ENCODE measurements at places on chromosomes 3 and 15. TPM values are rescaled to one million over a fixed set of nuclear protein-coding genes. Genes with fewer than 3 reads are reported as not detected.

Gene MKRN3
- total RNA-seq: 10.9 TPM

Gene CHRFAM7A
- not detected for total RNA-seq

Gene PARP15
- total RNA-seq: 74.5 TPM

Gene NANOGP8
- not detected for total RNA-seq

Gene SELENOK
- total RNA-seq: 50.7 TPM

Gene TMF1
- 58.5 TPM for total RNA-seq

Gene EPHB3
- total RNA-seq: 0.29 TPM

- peaks cover under 1% of the 10 kb centered on the region for H3K4me1 ChIP-seq
- no peak overlapping the region for H3K27ac ChIP-seq
- peaks cover 32% of the 10 kb centered on the region for H3K36me3 ChIP-seq
- H3K27me3 ChIP-seq: no peaks in the 10 kb centered on the region
- no peak for DNase-seq
Observed at GRCh38 chr15:64691896-64692565, 83.4 kb downstream of the RBPMS2 start.

- peaks cover 41% of the 10 kb centered on the region for H3K4me1 ChIP-seq
- DNase-seq: no peak
Observed at GRCh38 chr3:177055605-177056571, 141.4 kb downstream of the TBL1XR1 start.

DNA sequence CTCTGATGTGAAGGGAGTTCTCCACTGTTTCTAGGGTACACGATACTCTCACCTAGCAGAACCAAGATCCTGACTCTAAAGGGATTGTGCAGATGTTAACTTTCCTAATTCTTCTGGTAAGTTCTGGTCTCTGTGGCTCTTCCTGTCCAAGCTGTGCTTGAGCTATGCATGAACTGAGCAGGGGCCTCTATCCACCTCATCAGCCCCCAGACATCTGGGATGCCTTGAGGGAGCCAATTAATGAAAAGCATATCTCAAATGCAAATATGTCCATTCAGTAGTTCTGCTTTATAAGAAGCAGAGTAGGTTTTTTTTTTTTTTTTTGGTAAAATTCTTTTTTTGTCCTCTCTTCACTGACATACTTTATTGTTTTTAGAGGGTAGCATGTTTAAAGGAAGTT, 89.6 kb downstream of the POLR2M start:
- H3K36me3 ChIP-seq: no peaks in the 10 kb centered on the region
- H3K4me1 ChIP-seq: no peaks in the 10 kb centered on the region
- no peaks in the 10 kb centered on the region for H3K27me3 ChIP-seq
- no peak for DNase-seq

- no peak for DNase-seq
- H3K4me1 ChIP-seq: no peaks in the 10 kb centered on the region
- no peak overlapping the region for H3K4me3 ChIP-seq
- H3K27ac ChIP-seq: no peak overlapping the region
Observed at GRCh38 chr3:41464858-41465257, 265.6 kb downstream of the CTNNB1 start.

- no peaks in the 10 kb centered on the region for H3K36me3 ChIP-seq
- DNase-seq: no peak
- no peaks in the 10 kb centered on the region for H3K4me1 ChIP-seq
- H3K4me3 ChIP-seq: no peak overlapping the region
- no peak overlapping the region for H3K27ac ChIP-seq
Observed at GRCh38 chr15:71660501-71660900, 149.9 kb upstream of the NR2E3 start.

GRCh38 chr3:25831578-25831977, 41.7 kb downstream of the OXSM start:
- no peak for DNase-seq
- peaks cover 4% of the 10 kb centered on the region for H3K4me1 ChIP-seq
- H3K4me3 ChIP-seq: no peak overlapping the region
- H3K27ac ChIP-seq: no peak overlapping the region
- H3K36me3 ChIP-seq: no peaks in the 10 kb centered on the region

DNA sequence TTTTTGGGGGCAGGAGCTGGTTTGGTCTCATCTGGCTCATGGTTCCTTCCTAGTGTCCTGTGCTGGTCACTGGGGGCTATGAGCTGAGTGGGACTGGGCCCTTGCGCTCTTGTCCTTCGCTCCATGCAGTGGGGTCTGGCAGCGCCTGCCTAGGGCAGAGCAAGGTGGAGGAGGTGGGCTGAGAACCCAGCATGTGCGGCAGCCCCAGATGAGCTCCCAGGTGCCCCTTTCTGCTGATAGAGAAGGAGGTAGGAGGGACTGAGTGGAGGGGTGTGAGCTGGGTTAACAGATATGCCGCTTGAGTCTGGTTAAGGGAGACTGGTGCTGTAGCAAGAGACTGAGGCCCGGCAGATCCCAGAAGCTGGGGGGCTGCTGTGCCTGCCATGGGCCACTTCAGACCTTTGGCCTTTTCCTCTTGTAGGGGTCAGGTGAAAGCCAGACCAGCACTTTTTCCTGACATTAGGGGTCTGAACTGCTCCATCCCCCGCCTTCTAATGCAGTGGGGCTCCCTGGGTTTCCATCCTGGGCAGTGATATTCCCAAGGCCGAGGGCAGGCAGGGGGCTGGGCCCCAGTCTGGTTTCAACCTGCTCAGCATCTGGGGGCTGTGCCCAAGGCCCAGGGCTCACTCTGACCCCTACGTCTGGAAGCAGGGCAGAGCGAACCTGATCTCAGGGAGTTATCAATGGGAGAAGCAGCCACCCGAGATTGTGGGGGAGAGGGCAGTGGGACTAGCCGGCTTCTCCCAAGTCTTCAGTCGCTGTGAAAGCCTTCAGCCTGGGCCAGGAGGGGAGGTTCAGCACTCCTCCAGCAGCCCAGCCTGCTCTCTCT, 62.9 kb upstream of the PRR23C start:
- H3K4me3 ChIP-seq: no peak overlapping the region
- H3K4me1 ChIP-seq: no peaks in the 10 kb centered on the region
- no peak for DNase-seq
- H3K36me3 ChIP-seq: no peaks in the 10 kb centered on the region

- H3K4me1 ChIP-seq: peaks cover 56% of the 10 kb centered on the region
- H3K27me3 ChIP-seq: no peaks in the 10 kb centered on the region
- H3K36me3 ChIP-seq: peaks cover 5% of the 10 kb centered on the region
- H3K4me3 ChIP-seq: peak overlapping the region; percentile 92
- DNase-seq: no peak
- H3K27ac ChIP-seq: peak overlapping the region; percentile 89
Observed at GRCh38 chr15:73993211-73993994, 1.1 kb upstream of the PML start.

DNA sequence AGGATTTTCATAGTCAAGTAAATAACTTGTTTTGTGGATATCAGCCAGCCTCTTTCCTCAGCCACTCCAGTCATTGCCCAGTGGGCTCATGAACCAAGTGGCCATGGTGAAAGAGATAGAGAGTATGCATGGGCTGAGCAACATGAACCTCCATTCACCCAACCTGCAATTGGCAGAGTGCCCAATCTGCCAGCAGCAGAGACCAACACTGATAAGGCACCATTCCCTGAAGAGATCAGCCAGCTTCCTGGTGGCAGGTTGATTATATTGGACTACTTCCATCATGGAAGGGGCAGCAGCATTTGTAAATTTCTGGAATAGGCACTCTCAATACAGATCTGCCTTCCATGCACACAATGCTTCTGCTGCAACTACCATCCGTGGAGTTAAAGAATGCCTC, 10.3 kb upstream of the MCF2L2 start:
- H3K4me3 ChIP-seq: no peak overlapping the region
- H3K27ac ChIP-seq: no peak overlapping the region

DNA sequence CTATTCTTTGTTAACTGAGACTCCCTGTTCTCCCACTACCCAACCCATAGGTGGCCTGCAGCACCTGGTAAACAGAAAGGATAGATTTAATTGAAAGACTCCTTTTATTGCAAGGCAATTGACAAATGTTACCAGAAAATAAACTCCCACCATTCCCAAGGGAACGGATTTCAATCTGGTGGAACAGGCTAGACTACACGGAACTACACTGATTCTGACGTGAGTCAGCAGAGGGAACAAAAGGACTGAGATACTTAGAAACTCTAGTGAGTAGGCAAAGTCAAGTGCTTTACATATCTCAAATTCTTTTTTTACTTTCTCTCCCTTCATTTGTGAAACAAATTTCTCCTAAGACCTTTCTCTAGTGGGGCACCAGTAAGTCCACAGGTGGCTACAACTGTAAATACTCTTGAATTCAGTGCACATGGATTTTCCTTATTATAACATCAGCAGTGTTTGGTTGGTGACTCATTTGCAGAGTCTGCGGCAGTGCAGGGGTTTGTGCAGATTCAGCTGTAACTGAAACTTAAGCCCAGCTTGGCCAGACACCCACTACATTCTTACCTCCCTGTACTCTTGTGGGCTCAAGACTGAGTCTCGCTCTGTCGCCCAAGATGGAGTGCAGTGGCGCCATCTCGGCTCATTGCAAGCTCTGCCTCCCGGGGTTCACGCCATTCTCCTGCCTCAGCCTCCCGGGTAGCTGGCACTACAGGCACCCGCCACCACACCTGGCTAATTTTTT, 34.3 kb upstream of the PLSCR2 start:
- no peaks in the 10 kb centered on the region for H3K27me3 ChIP-seq
- peaks cover 1% of the 10 kb centered on the region for H3K4me1 ChIP-seq
- H3K36me3 ChIP-seq: no peaks in the 10 kb centered on the region
- no peak overlapping the region for H3K4me3 ChIP-seq
- H3K27ac ChIP-seq: no peak overlapping the region
- no peak for DNase-seq

DNA sequence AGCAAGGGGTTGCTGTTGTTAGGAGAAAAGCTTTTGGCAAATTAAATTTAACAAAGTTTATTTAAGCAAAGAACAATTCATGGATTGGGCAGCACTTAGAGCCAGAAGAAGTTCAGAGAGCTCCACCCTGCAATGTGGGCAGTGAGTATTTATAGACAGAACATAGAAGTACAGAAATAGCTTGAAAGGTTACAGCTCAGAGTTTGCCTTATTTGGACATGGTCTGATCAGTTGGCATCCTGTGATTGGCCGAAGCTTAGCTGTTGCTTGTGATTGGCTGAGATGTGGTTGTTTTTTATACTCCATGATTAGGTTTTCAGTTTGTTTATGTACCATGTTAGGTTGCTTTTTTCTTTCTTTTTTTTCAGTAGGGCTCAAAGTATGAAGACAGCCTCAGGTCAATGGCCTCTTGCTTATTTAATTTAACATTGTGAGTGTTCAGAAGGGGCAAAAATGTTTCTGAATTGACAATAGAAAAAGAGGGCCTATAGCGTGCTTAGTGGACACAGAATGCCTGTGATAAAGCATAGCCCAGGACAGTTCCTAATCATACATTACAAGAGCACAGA, 293.8 kb downstream of the IGSF11 start:
- no peak overlapping the region for H3K27ac ChIP-seq
- DNase-seq: no peak
- H3K4me1 ChIP-seq: no peaks in the 10 kb centered on the region
- H3K36me3 ChIP-seq: no peaks in the 10 kb centered on the region

GRCh38 chr3:138578141-138578540, 15.9 kb downstream of the CEP70 start:
- no peak for DNase-seq
- H3K36me3 ChIP-seq: no peaks in the 10 kb centered on the region
- no peak overlapping the region for H3K4me3 ChIP-seq
- no peaks in the 10 kb centered on the region for H3K27me3 ChIP-seq
- no peak overlapping the region for H3K27ac ChIP-seq
- H3K4me1 ChIP-seq: peaks cover 13% of the 10 kb centered on the region

GRCh38 chr3:61903931-61904657, 342.7 kb downstream of the PTPRG start:
- no peak overlapping the region for H3K27ac ChIP-seq
- no peaks in the 10 kb centered on the region for H3K36me3 ChIP-seq
- H3K4me3 ChIP-seq: no peak overlapping the region
- no peaks in the 10 kb centered on the region for H3K4me1 ChIP-seq

GRCh38 chr3:72041511-72041910, 256.6 kb upstream of the PROK2 start:
- H3K27ac ChIP-seq: no peak overlapping the region
- DNase-seq: no peak
- H3K27me3 ChIP-seq: no peaks in the 10 kb centered on the region
- H3K4me3 ChIP-seq: no peak overlapping the region
- no peaks in the 10 kb centered on the region for H3K36me3 ChIP-seq
- H3K4me1 ChIP-seq: no peaks in the 10 kb centered on the region

GRCh38 chr15:39744334-39745103, 38.1 kb downstream of the FSIP1 start:
- no peaks in the 10 kb centered on the region for H3K27me3 ChIP-seq
- no peak overlapping the region for H3K4me3 ChIP-seq
- no peaks in the 10 kb centered on the region for H3K36me3 ChIP-seq
- H3K27ac ChIP-seq: no peak overlapping the region
- DNase-seq: no peak

GRCh38 chr15:59791755-59792154, 102.6 kb upstream of the BNIP2 start:
- no peaks in the 10 kb centered on the region for H3K36me3 ChIP-seq
- no peak for DNase-seq
- H3K27me3 ChIP-seq: no peaks in the 10 kb centered on the region
